Stimulated activated CD4-positive, alpha-beta T cell treated with anti-CD3 and anti-CD28 coated beads, Interleukin-4, amount 100 ng/mL, for 4 hours (primary cell): ENCODE measurements at places on chromosomes 4 and X.

DNA sequence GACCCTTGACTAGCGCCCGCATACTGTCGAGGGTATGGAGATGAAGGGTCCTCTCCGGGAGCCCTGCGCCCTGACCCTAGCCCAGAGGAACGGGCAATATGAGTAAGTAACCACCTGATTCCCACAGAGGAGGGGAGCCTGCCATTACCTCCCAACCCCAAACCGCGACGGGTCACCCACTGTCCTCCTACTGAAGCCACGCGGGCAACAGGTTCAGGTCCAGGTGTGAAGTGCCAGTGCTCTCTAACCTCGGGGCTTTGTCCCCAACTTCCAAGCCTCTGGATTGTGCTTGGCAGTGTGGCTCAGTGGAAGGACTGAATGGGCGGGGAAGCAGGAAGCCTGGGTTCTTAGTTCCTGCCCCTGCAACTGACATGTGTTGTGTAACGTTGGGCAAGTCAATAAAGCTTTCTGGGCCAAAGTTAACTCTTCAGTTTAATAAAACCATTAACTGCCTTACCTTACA, 694 bp downstream of the OCRL start:
- DNase-seq: no peak

- DNase-seq: no peak
These were observed 1520.7 kb downstream of the ARAP2 start for GRCh38 chr4:34723605-34724004.

DNA sequence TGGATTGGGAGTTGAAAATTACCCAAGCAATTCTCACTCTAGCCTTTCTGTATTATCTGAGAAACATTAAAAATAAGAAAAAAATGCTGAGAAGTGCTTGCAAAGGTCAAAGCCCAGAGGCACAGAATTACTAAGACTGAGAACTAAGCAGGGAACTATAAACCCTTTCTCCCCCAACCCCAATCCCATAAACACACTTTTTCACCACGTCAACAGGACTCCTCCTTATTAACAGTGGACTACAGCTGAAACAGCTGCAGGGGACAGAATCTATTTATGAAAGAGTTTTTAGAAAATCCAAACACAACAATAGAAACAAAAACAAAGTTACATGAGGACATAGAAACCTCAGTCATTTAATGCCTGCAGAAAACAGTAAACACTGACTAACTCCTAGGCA, 984.1 kb downstream of the TRAM1L1 start:
- DNase-seq: no peak

- no peak for DNase-seq
These were observed 129.6 kb upstream of the QRFPR start for GRCh38 chr4:121510341-121510874.

GRCh38 chrX:68660746-68661145, 13.3 kb downstream of the STARD8 start:
- DNase-seq: no peak

GRCh38 chrX:113962343-113962742, 621.5 kb upstream of the HTR2C start:
- no peak for DNase-seq

GRCh38 chr4:128468123-128468989, 180.7 kb upstream of the PGRMC2 start:
- no peak for DNase-seq

DNA sequence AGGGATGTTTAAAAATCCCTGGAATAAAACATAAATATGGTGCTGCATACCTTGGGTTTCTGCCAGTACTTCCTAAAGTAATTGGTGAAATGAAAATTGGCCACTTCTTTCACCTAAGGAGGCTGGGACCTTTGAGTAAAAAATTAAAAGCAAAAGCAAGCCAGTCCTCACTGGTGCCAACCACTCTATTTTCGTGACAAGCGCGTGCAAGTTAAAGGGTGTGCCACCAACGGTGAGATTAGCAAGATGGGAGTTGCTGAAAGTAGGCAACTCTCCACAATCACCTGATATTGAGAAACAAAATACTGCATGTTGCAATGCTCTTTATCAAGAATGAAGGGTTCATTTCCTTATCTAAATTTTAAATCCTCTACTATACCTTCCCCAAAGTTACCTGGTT, 19.7 kb upstream of the RTL9 start:
- DNase-seq: no peak

DNA sequence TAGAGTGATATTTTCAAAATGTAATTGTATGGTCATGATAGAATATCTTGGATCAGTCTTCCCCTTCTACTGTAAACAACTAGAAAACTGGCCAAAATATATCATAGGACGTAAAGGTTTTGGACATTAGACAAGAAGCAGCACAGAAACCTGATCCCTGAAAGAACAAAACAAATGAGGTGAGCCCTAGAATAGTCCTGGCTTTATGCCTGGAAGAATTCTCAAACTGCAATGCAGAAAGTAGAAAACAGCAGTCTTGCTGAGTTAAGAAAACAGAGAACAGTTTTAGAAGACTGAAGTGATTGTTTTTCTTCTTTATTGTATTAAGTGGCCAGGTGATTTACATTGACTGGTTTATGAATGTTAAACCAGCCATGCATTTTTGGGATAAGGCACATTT, 19.5 kb downstream of the NSUN7 start:
- no peak for DNase-seq

GRCh38 chr4:119746951-119747350, 118.3 kb upstream of the PDE5A start:
- no peak for DNase-seq

DNA sequence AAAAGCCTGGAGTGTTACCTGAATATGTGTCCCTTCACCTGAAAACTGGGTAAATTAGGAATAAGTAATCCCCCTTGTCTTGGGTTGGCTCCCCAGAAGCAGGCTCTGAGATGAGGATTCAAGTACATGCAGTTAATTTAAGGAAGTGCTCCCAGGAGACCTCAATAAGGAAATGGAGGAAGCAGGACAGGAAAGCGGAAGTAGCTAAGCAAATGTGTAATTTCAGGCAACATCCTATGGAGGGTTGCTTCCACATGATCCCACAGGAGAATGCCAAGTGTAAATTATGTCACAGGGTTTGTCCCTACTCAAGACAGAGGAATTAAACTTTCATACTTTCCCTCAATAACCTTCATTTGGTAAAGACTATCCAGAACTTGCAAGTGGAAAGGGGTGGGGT, 48.1 kb upstream of the ARHGEF6 start:
- no peak for DNase-seq

- no peak for DNase-seq
These were observed 78.3 kb upstream of the UNC5C start for GRCh38 chr4:95627024-95627605.

DNA sequence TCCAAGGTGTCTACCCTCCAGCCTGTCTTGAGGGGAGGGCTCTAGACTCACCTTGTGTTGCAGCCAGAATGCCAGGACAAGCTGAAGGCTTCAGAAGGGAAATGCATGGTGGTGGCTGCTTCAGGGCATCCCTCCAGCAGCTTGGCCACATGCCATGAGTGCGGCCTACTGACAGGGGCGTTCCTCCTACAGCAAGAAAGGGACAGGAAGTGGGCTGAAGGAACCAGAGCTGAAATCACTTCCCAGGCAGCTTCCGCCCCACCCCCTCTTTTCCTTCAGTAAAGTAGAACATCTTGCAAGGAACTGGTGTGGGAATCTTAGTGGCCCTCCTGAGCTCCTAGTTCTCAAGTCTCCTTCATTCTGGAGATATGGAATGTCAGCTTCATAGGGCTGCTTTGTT, 167.5 kb upstream of the DGKK start:
- no peak for DNase-seq

GRCh38 chr4:146511381-146511780, 10.4 kb downstream of the SLC10A7 start:
- DNase-seq: no peak

- no peak for DNase-seq
These were observed 267.9 kb upstream of the SLC7A11 start for GRCh38 chr4:138510053-138510452.

DNA sequence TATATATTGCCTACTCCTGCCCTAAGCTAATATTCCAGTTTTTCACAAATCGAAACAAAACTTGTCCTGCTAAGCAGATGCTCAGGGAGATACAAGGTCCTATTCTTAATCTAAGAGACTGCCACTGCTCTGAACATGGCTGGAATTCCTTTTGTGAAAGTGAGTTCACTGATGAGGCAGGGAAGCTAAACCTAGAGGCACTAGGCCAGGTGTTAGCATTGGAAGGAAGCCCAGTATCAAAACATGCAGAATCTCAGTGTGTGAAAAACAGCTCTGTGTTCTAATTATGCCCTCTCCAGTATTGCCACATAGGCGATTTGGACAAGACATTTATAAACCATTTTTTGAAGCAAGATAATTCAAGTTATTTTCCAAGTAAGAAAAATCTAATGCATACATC, 47.6 kb downstream of the ABCG2 start:
- no peak for DNase-seq

DNA sequence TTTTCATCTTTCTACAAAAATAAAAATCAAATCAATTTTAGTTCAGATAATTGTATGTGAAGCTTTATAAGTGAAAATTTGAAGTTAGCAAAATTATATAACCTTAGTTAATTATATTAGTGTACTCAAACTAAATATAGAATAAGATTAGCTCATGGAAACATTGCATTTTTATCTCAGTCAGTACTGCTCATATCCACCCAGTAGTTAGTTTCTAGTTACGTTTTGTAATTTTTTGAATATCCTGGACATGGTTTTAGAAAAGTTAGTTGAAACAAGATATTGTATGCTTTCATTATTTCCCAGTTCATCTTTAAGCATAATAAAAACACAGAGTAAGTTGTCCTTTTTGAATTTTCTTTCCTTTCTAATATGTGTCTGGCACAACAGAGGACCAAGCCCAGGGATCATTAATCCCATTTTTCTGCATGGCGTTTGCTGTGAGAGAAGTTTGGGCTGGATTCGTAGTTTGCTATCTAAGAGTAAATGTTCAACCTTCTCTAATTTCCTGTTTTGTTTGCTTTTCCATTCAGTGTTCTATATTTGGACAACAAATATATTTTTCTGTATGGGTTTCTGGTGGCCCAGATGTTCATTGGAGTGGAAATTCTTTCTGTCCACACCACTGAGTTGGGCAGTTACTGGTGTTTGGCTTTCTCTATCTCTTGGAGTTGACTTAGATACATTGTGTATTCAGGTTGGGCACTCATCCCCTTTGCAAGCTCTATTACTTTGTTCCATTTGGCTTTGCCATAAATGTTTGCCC, 12.1 kb downstream of the TBL1X start:
- DNase-seq: no peak

DNA sequence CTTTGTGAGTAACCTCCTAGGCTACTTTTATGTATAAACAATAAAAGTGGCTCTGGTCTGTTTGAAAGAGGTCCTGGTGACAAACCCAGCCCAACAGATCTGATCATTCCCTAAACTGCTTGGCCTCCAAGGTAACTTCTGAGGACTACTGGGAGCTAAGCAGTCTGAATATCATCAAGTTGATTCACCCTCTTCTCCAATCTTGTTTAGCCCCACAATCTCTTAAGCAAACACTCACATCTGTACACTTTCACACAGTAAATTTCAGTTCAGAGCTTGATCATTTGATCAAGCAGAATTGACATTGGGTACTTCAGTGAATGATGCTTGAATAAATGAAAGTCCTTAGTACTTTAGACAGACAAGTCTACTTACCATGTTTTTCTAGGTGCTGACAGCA, 74.7 kb downstream of the HCCS start:
- no peak for DNase-seq

GRCh38 chr4:69984030-69984443, 11.7 kb upstream of the STATH start:
- DNase-seq: no peak

- no peak for DNase-seq
These were observed 34.5 kb upstream of the UCP1 start for GRCh38 chr4:140603286-140603685.

GRCh38 chr4:156901871-156902270, 69.7 kb downstream of the PDGFC start:
- no peak for DNase-seq

DNA sequence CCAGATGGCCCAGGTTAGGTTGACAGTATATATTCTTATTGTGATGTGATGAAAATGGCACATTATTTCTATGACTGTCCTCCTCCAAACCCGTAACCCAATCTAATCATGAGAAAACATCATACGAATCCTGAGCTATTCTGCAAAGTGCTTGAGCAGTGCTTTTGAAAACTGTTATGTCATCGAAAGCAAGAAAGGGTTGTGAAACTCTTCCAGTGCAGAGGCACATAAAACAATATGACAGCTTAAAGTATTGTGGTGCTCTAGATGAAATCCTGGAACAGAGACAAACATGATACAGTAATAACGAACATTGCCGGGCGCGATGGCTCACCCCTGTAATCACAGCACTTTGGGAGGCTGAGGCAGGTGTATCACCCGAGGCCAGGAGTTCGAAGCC, 1648.0 kb downstream of the STIM2 start:
- no peak for DNase-seq

- no peak for DNase-seq
These were observed 84.4 kb upstream of the STK26 start for GRCh38 chrX:131938749-131939148.

GRCh38 chr4:182554736-182555135, 311.5 kb downstream of the TENM3 start:
- no peak for DNase-seq

- no peak for DNase-seq
These were observed 22.6 kb downstream of the SNCA start for GRCh38 chr4:89814362-89814761.

DNA sequence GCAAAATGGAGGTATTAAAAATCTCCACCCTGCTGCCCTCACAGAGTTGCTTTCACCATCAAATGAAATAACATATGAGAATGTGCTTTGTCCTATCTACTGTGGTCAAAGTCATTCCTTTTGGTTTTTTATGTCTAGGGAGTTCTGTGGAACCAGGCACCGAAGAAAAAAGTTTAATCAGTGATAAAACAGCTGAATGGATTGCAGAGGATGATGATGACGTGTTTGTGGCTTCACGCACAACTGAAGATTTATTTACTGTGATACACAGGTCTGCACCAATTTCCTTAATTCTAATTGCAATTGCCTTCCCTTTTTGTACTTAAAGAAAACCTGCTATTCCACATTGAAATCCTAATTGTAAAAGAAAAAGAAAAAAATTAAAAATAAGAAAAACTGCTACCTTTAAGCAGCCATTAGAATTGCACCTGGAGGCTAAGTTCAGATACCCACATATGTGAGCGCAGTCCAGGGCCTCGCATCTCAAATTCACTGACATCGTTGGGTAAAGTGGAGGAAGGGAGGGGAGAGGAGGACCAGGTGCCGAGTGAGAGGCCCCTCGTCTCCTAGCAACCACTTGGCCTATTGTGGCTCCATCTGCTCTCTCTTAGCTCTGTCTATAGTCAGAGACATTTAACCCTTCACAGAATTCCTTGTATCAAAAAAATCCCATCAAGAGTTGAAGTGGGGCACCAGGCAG, 10.5 kb upstream of the RTL5 start:
- DNase-seq: no peak
